ENCODE measurements at places on chromosomes 11 and 22.

DNA sequence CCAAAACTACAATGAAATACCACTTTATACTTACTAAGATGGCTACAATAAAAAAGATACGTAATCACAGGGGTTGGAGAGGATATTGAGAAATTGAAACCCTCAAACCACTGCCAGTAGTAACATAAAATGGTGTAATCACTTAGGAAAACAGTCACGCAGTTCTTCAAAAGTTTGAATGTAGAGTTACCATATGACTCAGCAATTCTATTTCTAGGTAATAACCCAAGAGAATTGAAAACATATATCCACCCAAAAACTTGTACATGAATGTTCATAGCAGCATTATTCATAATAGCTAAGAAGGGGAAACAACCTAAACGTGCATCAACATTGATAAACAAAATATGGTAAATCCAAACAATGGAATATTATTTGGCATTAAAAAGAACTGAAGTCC is 24.4 kb upstream of the PSMA1 start:
- no peak for DNase-seq

DNA sequence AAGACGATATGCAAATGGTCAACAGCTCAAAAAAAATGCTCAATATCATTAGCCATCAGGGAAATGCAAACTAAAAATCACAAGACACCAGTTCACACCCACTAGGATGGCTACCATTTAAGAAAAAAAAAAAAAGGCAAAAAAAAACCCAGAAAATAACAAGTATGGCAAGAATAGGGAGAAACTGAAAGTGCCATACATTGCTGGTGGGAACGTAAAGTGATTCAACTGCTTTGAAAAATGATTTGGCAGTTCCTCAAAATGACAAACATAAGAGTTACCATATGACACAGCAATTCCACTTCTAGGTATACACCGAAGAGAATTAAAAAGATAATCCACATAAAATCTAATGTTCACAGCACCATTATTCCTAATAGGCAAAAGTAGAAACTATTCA is 47.5 kb downstream of the PICALM start:
- no peak for DNase-seq

GRCh38 chr11:6757373-6757967 is 14.3 kb downstream of the OR2AG2 start:
- peak; percentile 14 for DNase-seq

- DNase-seq, result peak; percentile 61
Measured at GRCh38 chr22:41620589-41621098, at the start of gene DESI1. DESI1 (minus strand) TSS chr22:41621043; CDS start chr22:41620839, 204 bp downstream.

GRCh38 chr22:20414450-20414849 is 20.5 kb downstream of the ZNF74 start:
- DNase-seq, result no peak

- no peak for DNase-seq
Measured at GRCh38 chr11:65384301-65384889, 1.9 kb upstream of the SLC25A45 start.

GRCh38 chr11:67534070-67534679 is 10.9 kb upstream of the CABP2 start:
- DNase-seq, result no peak

DNA sequence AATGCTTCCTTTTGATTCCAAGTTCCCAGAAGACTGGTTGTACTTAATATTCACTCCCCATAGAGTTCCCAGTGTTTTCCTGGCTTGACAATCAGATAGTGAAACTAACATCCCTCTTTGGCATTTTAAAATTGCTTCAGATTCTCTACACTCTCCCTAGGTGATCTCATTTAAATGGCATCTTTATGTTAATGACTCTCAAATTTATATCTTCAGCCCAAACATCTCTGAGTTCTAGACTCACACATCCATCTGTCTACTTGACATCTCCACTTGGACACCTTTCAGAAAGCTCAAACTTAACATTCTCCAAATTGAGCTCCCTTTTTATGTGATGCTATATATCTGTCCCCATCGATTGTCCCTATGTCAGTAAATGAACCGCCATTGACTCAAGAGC is 232.0 kb downstream of the NTM start:
- DNase-seq, result no peak

GRCh38 chr11:104328512-104328907 is 164.6 kb upstream of the PDGFD start:
- no peak for DNase-seq

- no peak for DNase-seq
Measured at GRCh38 chr11:32224580-32224979, 133.7 kb downstream of the RCN1 start.

GRCh38 chr22:35809816-35810215 is 92.1 kb downstream of the APOL5 start:
- DNase-seq, result no peak

DNA sequence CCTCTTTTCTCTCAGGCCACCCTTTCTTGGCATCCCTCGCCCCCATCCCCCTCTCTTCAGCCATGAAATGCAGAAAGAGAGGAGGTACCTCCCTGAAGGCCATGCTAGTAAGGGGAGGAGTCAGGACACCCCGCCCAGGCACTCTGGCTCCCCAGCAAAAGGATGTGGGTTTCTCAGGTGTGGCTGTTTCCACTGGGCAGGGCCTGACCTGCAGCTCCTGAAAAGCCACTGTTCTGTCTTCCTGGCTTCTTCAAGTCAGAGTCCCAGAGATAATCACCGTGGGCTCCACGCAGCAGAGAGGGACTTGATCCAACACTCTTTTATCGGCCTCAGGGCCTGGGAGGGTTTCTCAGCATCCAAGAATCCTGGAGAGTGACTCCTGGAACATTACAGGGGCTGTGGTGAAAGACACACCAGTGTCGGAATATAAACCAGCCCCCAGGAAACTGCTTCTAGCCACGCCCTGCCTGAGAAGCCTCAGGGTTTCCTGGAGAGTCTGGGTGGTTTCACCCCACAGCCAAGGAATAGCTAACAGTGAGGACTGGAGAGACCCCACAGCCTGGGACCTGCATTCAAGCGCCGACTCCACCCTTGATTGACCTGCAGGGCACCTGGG is 45.7 kb upstream of the TSPAN18 start:
- DNase-seq, result no peak

GRCh38 chr11:34427186-34427805 is 11.4 kb upstream of the CAT start:
- DNase-seq, result peak; percentile 46

- no peak for DNase-seq
Measured at GRCh38 chr11:83863272-83863671, 577.1 kb upstream of the CCDC90B start.

DNA sequence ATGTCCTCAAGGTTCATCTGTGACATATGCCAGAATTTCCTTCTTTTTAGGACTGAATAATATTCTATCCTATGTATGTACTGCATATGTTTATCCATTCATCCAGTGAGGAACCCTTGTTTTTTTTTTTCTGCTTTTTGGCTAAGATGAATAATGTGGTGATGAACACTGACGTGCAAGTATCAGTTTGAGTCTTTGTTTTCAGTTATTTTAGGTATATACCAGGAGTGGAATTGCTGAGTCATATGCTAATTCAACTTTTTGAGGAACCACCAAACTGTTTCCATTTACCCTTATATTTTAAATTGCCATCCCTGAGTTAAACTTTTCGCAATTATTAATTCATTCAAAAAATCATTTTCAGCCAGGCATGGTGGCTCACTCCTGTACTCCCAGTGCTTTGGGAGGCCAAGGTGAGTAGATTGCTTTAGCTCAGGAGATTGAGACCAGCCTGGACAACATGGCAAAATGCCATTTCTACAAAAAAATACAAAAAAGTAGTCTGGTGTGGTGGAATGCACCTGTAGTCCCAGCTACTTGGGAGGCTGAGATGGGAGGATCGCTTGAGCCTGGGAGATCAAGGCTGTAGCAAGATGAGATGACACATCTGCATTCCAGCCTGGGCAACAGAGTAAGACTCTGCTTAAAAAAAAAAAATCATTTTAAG is 64.2 kb downstream of the MICAL2 start:
- no peak for DNase-seq

DNA sequence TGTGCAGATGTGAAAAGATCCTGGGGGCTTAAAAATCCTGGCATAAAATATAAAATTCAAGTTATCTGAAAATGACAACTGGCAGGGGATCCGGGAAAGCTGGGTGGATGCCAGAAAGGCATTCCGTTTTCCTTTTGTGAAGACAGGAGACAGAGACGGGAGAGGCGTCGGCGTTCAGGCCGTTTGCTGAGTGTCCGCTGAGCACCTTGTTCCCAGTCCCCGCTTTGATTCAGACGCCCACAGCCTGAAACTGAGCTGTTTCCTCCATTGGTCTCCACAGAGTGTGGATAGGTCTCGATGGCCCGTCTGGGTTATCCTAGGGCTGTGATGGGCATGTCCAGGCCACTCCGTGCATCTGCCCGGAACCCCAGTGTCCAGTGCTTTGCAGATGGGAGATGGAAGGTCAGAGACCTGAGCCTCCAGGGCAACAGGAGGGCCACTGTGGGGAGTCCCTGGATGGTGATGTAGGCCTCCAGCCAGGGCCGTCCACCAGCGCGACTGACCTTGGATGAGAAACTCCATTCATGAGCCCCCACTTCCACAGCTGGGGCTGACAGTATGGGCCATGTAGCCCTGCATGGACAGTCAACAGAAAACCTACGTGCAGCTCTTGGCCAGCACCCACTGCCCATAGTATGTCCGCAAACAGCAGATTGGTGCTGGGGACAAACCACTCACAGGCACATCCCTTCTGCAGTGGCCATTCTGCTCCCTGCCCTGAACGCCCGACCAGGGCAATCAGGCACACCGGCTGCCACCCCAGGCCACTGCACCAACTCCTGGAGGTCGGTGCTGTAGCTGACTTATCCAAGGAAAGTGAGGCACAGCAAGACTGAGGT is 11.6 kb downstream of the MRGPRF start:
- DNase-seq, result no peak

DNA sequence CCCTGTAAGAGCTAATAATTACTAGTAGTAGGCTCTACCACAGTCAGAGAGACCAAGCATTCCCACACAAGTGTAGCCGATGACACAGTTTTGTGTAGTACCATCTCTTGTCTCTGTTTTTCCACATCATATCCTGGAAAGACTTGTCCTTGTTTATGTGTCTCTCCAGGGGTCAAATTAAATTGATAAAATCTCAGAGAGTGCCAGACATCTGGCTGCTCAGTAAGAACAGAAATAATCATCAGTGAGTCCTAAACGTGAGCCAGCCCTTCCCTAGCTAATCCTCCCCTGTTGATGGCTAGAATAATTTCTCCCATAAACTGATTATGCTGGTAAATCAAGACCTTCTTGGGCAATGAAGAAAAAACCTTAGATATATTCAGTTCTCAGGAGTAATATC is 111.4 kb upstream of the GRAMD1B start:
- peak; percentile 10 for DNase-seq

DNA sequence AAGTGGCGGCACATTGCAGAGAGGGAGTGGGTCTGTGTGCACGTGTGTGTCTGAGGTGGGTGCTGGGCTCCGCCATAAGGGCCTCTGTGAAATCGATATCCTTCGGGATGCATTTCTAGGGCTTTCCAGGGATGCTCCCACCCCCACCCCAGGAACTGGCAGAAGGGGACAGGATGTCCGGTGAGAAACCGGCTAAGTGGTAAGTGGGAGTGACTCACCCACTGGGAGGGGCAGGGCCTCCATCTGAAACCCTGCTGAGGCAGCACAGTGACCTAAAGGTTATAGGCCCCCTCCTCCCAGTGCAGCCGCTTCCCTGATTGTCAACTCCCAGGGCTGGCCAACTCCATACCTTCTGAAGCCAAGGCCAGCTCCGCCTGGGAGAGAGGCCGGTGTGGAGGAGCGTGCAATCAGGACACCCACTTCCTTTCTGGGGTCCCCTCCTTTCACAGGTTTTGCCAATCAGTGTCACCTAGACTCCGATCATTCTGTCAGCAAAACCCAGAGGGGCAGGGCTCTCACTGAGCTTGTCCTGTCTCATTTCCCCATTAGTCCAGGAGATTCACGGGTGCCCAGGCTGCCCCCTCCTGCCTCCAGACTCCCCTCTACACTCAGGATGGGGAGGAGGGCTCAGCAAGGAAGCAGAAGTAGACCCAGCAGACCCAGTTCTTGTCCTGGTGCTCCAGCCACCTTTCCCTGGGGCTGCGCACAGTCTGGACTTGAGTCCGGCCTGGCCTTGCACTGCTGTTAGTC is 44.5 kb downstream of the NECTIN1 start:
- DNase-seq, result no peak

Data from NCI-H2171 treated with DMSO at 0.1 percent for 48 hours (cell line).